Midbrain (tissue), 1 donor: ENCODE measurements at places on chromosomes 7 and 10.

DNA sequence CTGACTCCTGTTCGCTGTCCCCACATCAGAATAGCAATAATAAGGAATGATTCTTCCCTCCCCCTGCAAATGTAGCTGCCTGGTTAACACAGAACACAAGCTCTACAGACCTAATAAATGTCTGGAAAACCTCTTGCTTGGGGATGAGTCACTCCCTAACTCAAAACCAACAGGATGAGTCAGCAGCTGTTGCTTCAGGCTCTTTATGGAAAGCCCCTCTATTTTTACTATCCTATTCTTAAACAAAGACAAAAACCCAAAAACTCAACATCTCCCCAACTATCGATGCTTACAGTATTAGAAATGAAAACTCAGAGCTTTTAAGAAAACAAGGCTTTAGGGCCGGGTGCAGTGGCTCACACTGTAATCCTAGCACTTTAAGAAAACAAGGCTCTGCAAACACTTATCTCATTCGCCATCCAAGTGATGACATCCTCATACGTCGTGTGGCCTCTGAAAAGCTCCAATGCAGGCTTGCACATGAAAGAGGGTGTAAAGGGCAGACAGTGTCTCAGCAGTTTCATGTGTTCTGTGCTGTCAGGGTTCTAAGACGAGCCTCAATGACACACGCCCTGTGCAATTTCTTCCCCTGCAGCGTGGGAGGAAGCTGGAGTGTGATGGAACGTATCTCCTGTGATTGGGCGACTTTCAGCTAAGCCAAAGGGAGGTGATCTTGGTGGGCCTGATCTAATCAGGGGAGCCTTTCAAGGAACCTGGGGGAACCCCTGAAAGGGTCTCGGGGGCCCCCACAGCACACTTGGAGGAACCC lies 70.1 kb downstream of the AMZ1 start:
- no peak for DNase-seq

- DNase-seq: no peak
Measured at GRCh38 chr10:14299556-14299955, 31.2 kb downstream of the FRMD4A start.

DNA sequence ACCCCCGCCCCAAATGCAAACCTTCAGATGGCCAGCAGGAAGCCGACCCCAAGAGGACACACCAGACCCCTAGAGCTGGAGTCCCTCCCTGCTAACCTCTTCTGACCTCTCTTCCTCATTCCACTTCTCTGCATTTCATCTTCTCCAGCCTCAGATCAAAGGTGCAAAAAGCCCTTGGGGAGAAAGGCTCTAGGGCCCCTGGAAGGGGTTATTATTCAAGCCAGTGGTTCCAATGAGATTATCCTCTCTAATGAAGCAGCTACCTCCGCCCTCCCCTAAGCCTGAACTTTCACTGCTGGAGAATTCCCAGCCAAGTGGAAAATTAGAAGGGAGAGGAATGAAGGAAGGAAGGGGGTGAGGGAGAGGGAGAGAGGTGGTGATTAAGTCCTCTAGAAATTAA lies 343.9 kb downstream of the PLXNA4 start:
- no peak for DNase-seq

DNA sequence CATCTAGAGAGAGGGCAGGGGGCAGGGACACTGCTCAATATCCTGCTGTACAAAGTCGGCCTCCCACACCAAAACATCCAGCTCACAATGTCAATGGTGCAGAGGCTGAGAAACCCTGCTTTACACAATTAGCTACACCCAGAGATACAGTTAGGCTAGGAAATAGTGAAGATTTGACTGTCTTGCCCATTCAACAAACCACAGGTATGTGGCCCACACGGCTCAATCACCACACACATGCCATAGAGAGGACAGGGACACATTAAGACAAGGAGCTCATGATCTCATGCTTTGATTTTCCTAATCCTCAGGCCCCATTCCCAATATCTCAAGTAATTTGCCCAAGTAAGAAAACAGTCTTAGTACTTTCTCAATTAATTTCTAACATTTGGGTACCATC lies 110.4 kb downstream of the OSBPL3 start:
- DNase-seq: no peak

- peak; percentile 37 for DNase-seq
Measured at GRCh38 chr7:112080441-112080840, 125.8 kb downstream of the DOCK4 start.

- peak; percentile 19 for DNase-seq
Measured at GRCh38 chr7:140304191-140304799, 94.0 kb downstream of the SLC37A3 start.

DNA sequence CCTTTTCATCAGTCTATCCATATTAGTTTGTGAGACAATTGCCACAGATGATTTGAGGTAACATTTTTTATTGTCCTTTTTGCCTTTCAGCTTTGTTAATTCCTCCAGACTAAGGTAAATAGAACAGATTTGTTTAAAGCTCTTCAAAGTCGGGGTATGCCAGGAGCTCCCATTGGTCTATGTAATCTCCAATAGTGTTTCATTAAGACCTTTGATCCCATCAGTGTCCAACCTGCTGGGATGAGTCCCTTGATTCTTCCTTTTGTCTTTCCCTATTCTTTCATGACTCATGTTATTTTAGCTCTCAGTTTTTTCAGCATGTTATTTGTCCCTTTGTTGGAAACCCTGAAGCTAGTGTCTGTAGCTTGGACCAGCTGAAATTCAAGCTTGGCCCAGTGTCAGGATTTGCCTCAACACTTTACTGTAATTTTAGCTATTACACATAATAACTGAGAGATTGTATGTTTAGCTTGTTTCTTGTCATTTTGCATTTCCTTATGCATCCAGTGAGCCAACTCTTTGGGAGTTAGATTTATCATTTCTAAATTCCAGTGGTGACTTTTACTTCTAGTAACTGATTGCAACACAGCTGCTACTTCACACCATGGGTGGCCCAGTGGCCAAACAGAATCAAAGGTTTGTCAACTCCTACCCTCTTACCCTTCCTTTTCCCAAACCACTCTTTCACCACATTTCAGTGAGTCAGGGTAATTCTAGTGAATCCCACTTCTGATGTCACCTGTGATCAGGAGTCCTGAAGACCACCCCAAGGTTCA lies 15.3 kb downstream of the AGBL3 start:
- no peak for DNase-seq

GRCh38 chr10:71779641-71780040 lies 6.3 kb upstream of the VSIR start:
- DNase-seq: no peak

GRCh38 chr10:123134915-123135414 lies 805 bp upstream of the HMX3 start:
- DNase-seq: no peak

DNA sequence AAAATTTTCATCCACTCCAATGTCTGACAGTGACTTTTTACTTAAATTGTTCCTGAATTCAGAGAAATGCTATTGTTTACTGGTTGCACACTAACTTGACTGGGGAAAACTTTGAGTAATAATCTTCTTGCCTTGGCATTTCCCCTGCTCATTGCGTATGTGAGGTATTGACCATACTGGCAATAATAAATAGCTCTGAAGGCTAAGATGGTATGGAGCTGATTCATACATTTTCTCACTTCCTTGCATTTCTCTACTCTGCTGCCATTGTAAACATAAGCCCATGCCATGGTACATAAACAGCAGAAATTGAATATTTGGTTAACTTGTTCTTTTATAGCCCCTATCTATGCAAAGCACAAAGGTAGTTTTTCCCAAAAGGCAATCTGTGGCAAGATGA lies 290.0 kb downstream of the RNLS start:
- no peak for DNase-seq

GRCh38 chr10:91238191-91238590 lies 17.7 kb downstream of the PCGF5 start:
- DNase-seq: no peak

DNA sequence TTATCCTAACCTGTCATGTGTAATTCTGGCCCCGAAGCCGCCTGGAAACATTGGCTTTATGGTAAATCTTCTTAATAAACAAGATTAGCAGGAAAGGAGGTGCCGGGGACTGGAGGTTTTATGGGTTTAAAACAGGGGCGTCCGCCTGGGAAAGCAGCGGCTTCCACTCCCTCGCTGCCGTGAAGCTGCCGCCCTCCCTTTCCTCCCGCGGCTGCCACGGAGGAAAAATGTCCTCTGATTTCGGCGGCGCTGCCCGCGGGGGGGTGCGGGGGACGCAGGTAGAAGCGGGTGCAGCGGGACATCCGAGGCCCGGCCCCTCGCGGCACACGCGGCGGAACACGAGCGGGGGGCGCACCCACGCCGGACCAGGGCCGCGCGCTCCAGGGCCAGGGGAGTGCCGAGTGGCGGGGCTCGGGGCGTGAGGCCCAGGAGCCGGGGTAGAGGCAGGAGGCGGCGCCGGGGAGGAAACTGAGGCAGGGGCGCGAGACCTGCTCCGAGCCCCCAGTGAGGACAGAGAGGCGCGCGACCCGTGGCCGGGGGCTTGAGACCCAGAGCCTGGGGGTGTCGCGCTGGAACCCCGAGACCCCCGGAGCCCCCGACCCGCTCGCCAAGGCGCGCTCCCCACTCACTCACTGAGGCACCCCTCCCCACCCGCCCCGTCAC lies 993 bp downstream of the PTPRN2 start:
- DNase-seq: no peak
